Activated CD8-positive, alpha-beta T cell treated with anti-CD3 and anti-CD28 coated beads for 36 hours (primary cell): ENCODE measurements at places on chromosomes 2 and 18. TPM values are rescaled to one million over a fixed set of nuclear protein-coding genes. Genes with fewer than 3 reads are reported as not detected.

Gene CFC1
- total RNA-seq, result not detected

Gene LYPD6
- not detected for total RNA-seq

Gene EVX2
- not detected for total RNA-seq

Gene ANKRD36
- total RNA-seq, result 27.3 TPM

Gene IL1F10
- total RNA-seq, result not detected

Gene CLEC4F
- total RNA-seq, result not detected
